Naive thymus-derived CD4-positive, alpha-beta T cell (primary cell): ENCODE measurements at places on chromosomes 7 and 10. TPM values are rescaled to one million over a fixed set of nuclear protein-coding genes. Genes with fewer than 3 reads are reported as not detected.

- DNase-seq: no peak
Measured at GRCh38 chr10:46554166-46554781, 2.2 kb downstream of the GPRIN2 start.

GRCh38 chr7:155490697-155491628 lies 33.0 kb downstream of the EN2 start:
- no peak for DNase-seq

- no peak for DNase-seq
Measured at GRCh38 chr7:116478834-116479233, 20.7 kb upstream of the CAV2 start.

DNA sequence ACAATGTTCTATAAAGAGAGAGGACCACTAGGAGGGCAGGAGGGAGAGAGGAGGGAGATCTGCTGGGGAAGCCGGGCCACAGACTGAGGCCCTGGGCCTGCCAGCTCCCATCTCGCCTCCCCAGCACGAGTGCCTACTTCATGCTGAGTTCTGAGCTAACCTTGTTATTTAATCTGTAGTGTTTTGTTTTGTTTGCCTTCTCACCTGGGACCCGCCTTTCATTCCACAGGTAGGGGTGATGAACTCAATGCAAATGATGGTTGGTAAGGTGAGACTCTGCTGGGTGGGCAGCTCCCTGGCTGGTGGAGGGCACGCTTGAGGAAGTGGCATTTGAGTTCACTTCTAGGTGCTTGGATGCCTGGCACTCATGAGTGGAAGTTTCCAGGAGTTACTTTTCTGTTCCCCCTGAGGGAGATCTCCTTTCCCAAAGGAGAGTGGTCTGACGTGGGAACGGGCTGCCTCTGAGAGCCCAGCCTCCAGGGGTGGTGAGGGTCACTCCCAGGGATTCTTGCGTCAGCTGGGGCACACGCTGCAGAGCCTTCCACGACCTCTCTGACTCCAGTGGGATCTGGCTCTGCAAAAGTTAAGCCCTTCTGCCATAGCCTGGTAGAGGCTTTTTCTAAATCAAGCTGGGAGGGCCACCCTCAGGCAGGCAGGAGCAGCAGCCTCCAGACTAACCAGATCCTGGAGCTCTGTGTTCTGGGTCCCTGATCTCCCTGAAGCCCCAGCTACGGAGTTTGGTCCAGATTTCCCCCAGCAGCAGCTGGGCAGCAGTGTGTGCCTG lies 22.4 kb downstream of the UBTD1 start:
- DNase-seq: no peak

DNA sequence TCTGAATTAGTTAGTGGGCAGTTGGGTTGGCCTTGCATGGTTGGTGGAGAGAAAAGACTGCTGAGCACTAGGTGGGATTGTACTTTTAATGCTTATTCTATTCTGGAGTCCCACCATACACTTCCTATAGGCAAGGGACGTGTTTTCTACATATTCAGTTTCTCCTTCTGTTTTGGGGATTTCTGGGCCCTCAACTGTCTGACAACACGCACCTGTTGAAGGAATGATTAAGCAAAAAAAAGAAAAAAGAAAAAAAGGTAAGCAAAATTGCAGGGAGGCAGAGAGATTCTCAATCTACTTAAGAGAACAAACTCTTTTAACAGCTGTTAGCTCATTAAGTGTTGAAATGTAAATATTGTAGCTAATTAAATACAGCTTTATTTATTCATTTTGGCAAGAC lies 541.3 kb downstream of the CALN1 start:
- DNase-seq: no peak

DNA sequence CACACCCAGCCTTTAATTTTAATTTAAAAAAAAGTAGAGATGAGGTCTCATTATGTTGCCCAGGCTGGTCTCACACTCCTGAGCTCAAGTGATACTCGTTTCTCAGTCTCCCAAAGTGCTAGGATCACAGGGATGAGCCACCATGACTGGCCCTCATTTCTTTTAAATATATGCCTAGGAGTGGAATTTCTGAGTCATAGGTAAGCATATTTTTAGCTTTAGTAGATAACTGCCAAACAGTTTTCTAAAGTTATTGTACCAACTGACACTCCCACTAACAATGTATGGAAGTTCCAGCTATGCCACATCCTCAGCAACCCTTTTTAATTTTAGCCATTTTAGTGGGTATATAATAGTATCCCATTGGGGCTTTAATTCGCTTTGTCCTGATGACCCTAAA lies 13.8 kb upstream of the PPIF start:
- DNase-seq: no peak

GRCh38 chr10:8912108-8912507 lies 857.6 kb downstream of the GATA3 start:
- DNase-seq: no peak

DNA sequence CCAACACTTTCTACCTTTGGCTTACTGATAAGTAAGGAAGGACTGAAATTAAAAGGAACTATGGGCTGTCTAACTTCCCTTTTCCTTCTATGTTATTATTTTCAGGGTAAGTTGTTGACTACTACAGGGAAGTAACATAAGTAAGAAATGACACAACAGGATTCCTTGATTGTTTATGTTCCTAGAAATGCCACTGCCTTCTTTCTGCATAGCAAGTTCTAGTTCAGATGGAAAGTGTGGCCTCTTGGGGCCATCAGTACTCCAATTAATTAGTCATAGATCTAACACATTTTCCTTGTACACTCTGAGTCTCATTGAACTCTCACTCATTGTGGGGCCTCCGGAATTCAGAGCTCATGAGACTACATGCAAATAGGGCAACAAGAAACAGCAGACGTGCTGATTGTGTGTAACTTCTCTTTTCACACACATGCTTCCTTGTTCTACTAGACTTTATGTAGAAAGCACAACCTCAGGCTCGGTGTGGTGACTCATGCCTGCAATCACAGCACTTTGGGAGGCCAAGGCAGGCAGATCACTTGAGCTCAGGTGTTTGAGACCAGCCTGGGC lies 35.3 kb upstream of the HIBADH start:
- DNase-seq: no peak

GRCh38 chr10:5943536-5943935 lies 33.8 kb downstream of the IL15RA start:
- no peak for DNase-seq

- no peak for DNase-seq
Measured at GRCh38 chr10:77974396-77975074, 48.0 kb upstream of the DLG5 start.

DNA sequence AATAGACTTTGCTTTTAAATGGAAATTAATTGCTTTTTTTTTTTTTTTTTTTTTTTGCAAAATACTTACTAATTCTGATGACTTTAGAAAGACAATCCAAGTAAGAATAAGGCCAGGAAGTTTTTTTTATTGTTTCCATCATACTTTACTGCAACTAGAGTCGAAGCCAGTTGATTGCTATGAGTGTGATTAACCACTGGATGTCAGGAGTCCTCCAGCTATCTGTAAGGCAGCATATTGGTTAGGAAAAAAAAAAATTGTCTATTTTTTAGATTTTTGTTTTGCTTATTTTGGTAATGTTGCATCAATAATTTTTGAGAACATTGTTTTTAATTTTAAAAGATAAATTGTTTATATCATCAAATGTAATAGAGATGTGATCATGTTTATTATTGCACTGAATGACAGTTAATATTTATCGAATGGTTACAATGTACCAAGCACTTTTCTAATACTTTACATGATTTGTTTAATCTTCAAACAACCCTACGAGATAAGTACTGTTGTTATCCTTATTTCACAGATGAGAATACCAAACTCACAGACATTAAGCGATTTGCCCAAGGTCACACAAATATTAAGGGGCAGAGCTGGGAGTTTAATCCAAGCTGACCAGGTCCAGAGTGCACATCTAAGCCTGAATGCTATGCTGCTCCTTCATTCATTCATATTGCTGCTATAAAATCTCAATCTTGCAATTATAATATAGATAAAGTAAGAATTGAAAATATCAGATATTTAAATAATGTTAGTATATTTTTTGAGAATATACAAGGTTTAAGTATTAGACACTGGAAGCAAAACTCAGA lies 19.9 kb upstream of the LMOD2 start:
- no peak for DNase-seq

- no peak for DNase-seq
Measured at GRCh38 chr10:109327266-109327665, 596.0 kb downstream of the XPNPEP1 start.

- DNase-seq: no peak
Measured at GRCh38 chr7:28002638-28003037, 178.0 kb downstream of the JAZF1 start.

GRCh38 chr7:14228341-14228740 lies 238.9 kb upstream of the ETV1 start:
- no peak for DNase-seq

DNA sequence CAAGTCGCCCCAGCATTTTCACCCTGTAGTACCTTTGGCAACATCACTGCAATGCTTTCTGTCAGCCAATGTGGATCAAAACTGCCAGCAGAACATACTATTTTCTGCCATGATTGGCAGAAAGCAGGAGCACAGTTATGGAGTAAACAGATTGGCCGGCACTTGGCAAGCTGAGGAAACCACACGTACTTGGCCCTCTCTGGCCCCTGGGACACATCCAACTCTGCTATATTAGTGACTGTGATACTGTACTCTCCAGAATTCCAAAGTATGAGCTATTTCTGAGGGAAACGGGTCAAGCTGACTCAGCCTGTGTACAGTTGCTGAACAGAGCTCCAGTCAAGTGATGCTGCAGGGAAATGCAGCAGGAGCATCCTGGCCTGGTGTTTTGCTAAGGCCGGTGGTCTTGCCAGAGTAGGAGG lies 39.8 kb upstream of the LANCL2 start:
- DNase-seq: no peak

GRCh38 chr10:22620929-22621328 lies 93.4 kb downstream of the PIP4K2A start:
- DNase-seq: no peak

- no peak for DNase-seq
Measured at GRCh38 chr10:30215623-30216022, 133.5 kb downstream of the MTPAP start.

DNA sequence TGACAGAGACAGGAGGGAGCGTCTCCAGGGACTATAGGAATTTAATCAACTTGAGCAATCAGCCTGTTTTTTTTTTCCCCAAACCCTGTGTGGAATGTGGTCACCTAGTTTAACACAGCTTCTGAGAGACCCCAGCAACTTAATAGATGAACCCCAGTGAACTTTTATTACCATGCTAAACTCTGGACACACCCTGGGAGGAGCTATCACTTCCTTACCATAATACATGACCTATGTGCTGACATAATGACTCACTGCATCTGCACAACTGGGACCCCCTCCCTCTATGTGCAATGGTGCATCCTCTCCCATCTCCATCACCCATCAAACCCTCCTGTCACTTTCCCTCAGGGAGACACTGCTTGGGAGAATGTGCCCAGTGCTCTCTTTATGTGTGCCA lies 83.7 kb downstream of the EPC1 start:
- no peak for DNase-seq

DNA sequence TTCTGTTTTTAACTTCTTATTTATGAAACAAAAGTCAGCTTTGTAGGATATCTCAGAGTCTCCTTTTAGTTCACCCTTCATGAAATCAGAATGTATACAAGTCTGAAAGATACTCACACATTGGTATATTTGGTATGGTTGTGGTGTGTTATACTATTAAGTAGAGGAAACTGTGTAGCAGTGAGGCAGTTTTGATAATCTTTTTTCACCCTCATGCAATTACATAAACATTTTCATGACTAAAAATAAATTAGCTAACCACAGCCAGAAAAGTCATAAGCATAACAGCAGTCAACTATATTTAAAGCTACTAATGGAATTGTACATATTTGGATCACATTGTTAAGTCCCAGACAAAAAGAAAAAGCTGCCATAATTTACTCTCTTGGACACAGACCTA lies 62.1 kb downstream of the FAM185A start:
- DNase-seq: no peak

DNA sequence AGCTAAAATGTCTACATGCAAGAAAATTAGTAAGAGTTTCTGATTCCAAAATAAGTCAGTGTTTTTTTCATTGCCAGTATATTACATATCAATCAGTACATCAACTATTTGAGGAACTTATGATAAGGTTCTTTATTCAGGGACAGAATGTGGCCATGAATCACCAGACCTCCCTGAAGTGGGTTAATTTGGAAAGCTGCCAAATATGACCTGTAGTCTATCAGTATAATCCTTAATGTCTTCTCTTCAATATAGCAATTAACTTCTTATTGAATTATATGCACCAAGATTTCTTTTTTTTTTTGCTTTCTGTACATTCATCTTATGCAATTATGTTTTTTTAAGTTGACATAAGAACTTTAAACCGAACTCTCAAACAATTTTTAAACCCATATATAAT lies 714.5 kb upstream of the POT1 start:
- no peak for DNase-seq

DNA sequence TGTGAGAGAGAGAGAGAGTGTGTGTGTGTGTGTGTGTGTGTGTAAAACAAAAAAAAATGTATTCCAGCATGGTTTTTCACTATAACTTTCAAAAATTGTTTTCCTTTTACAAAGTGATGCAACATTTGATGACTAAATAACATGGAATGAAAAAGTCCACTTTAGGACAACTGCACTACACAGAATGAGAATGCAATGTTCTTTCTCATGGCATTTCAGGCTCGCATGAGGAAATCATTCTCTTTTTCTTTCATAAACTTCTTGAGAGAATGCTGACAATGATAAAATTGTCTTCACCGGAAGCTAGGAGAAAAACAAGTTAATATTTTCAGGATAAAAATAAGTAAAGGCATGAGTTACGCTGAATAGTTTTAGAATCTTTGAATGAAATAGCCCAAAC lies 53.7 kb downstream of the SLC16A12 start:
- no peak for DNase-seq

- no peak for DNase-seq
Measured at GRCh38 chr10:91528080-91528479, 104.8 kb downstream of the PPP1R3C start.

DNA sequence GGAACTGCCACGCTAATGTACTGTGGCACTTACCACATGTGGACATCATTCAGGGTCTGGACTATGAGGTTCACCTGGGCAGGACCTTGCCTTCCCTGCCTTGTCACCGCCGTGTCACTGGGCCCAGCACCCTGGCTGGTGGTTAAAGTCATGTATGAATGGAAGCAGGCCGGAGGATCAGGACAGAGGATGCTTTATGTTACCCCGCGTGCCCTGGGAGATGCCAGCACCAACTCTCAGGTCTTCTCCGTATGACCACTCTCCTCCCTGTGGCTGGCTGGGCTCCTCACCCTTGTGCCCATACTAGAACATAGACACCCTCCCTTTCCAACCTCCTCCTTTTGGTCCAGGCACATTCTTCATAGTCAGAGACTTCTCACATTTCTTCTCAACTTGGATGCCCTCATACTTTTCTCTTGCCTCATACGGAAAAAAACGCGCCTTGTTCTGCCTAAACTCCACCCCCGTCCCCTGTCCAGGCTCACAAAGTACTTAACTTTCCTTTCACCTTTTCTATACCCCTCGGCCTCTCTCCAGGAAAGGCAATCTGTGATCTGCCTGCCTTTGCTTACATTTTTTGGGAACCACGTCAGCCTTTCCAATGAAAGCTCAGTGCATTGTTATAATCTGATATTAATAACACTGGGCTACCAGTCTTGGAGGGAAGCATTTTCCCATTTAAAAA lies 240.0 kb downstream of the TEX36 start:
- DNase-seq: no peak

MALRD1 gene
- not detected in 2 replicates for total RNA-seq

ATRNL1 gene
- not detected for total RNA-seq

OR2A5 gene
- not detected for total RNA-seq

IDI1 gene
- 44.9 and 47.4 TPM in 2 replicates for total RNA-seq

OR2A7 gene
- 1.7 TPM for total RNA-seq

LLCFC1 gene
- total RNA-seq: not detected in 2 replicates
